ENCODE measurements at places on chromosomes 11 and 22.

DNA sequence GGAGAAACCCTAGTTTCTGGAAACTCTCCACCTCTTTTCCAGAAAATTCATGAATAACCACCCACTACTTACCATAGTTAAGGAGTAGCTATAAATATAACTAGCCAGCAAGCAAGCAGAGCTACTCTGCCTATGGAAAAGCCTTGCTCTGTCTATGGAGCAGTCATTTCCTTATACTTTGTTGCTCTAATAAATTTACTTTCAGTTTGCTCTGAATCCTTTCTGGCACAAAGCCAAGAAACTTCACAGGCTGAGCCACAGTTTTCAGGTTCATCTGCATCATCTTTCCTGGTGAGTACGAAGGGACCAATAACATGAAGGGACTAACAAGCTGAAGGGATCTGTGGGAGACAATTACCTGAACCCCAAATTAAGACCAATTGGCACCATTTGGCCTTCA is 4.6 kb downstream of the OR4C45 start:
- no peak for DNase-seq

DNA sequence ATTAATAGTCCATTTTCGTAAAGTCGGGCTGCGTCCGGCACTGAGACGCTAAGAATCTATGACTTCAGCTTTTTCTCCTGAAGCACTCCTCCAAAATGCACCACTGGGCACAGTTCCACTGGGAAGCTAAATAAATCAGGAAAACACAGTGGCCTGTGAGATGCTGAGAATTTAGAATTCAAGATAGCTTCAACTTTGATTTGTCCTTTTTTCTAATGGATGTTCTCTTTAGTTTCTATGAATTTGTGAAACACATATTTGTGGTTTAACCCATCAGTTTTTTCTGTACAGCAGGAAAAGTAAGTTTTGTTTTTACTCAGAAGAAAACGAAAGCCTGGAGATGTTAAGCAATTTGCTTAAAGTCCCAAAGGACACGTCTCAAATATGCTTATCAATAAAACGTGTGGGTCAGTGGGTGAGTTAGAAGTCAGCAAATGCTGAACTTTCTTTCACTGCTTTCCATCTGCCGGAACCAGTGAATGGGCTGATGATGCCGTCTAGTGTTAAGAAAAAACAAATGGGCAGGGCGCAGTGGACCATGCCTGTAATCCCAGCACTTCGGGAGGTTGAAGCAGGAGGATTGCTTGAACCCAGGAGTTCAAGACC is 40.7 kb upstream of the CLMP start:
- no peak for DNase-seq

DNA sequence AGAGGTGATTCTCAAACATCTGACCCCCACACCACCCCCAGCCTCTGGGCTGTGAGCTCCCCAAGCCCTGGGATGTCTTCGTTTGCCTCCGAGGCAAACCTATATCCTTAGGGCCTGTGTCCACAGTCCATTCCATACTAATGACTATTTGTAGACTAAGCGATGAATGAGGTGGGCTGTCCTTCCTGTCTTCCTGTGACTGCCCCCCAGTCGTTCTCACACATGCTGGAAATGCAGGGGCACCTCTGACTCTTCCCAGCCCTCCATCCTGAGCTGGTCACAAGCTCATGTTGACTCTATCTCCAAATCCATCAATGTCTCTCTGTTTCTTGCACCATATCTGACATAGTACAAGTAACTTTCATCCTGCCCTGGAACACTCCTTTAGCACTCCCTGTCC is 4.8 kb downstream of the ATG16L2 start:
- DNase-seq, result no peak

DNA sequence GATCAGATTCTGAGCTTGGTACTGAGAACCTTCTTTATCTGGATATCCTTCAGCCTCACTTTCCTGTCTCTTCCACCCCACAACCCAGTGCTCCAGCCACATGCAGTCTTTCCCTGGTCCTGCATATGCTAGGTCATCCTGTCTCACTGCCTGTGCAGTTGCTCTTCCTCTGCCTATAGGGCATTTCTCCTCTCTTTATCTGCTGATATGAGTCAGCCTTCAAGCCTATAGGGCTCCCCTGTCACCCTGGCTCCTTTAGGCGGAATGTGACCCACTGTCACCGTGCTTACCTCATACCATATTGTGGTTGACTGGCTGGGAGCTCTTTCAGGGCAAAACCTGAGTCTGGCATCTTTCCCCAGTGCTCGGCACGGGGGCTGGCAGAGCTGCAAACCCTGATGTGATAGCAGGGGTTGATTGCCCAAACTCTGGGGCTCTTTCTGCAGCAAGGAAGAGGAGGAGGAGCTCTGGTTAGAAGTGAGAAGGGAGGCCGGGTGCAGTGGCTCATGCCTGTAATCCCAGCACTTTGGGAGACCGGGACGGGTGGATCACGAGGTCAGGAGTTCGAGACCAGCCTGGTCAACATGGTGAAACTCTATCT is 26.3 kb downstream of the MEI1 start:
- no peak for DNase-seq

DNA sequence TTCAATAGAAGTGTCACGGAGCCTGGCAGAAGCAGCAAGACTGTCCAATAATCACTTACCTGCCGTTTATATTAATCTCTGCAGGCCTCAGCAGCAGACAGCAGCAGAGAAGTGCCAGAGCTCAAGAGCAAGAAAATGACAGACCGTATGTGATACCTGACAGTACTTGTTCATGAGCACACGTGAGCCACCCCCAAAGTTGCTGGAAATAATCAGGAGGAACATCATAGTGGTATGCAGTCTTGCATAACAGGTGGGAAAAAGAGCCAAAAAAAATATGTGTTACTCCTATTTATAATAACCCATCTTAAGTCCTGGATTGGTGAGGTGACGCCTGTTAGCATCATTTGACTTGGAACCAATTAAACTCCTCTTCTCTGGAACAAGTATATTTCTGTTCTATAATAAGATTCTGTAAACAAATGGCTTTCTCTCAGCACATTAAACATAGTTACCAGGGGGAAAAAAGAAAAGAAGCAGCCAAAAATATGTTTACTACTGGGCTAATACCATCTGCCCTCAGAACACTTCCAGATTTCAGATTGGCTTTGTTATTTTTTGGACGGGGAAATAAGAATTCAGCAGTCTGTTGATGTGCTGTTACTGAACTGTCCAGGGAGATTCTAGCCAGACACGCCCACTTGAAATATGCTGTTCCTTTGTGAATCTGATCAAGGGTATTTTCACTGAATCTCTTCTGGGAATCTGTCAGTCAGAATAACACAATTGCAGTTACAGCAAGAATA is 7.9 kb upstream of the SLN start:
- DNase-seq, result no peak
